IPS DF 19.7 (cell line): ENCODE measurements at places on chromosomes 7 and 10.
A peak's percentile ranks its signal among the peaks of the same experiment; 100 is the strongest.

GRCh38 chr7:102021841-102022618 is 204.6 kb downstream of the CUX1 start:
- no peak for DNase-seq

DNA sequence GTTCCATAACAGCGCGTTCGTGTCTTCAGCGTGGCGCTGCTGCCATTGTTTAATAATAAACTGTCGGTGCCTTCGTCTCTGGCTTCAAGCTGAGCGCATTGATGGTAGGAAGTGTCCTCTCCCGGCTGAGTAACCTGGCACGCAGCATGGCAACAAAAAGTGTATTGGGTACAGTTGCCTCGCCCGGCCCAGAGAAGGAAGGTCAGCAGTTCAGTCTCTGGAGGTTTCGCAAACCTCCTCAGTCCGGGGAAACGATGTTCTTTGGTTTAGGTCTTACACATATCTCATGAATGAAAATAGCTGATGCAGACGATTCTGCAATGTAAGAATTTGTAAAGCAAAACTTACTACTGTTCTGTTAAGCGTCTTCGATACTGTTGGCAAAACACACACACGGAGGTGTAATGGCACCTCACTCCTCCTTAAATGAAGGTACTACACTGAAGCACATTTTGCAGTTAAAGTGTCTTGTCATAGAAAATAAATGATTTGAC is 739 bp upstream of the CCDC186 start:
- no peak for DNase-seq

DNA sequence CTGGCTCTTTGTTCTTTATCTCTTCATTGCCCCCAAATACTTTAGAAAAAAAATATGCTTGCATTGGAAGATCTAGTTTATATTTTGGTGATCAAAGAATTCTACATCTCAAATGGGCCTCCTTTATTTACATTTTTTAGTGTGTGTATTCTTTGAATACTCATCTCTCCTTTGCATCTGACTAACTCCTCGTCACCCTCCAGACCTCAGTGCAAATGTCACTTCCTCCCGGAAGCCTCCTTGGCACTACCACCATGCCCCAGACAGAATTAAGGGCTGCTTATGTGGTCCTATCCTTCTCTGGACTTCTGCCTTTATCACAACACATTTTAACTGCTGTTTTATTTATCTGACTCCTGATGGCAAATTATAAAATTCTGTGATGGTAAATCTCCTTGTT is 52.0 kb upstream of the PPP1R3C start:
- no peak for DNase-seq

- DNase-seq, result no peak
Measured at GRCh38 chr10:88270871-88271713, 312.0 kb downstream of the RNLS start.

- peak; percentile 73 for DNase-seq
Measured at GRCh38 chr10:123583639-123584418, 82.3 kb upstream of the GPR26 start.

DNA sequence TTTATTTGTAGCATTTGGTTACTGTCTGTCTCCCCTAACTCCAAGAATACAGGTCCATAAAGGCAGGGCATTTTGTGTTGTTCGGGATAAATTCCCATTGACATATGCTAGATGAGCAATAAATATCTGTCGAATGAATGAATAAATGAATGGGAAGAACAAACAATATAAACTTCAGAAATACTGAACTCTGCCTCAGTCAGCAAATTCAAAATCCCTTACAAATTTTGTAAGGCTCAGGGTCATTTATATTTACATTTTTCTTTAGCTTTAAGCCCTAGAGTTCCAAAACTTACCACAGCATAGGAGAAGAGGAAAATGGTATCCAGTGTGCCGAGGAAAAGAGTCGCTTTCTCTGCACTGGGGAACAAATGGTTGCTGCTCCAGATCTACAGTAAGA is 29.0 kb downstream of the SLC37A3 start:
- no peak for DNase-seq

GRCh38 chr7:83130623-83131545 is 31.8 kb downstream of the PCLO start:
- no peak for DNase-seq

- no peak for DNase-seq
Measured at GRCh38 chr10:122147663-122148062, 123.4 kb upstream of the BTBD16 start.

DNA sequence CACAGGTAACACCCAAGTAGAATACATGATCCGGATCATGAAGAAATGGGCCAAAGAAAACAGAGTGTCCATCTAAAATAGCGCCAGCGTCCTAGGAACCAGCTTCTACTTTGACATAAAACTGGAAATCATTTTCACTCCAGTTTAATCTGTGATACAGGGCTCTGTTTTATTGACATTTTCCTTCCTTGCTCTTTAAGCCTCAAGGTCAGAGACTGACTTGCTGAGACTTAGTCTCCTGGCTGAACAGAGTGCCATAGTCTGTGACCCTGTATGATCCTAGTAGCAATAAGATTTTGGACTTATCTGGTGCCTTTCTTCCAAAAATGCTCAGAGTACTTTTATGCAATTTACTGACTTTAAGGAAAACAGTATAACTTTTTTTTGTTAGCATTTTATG is 41.7 kb upstream of the UBN2 start:
- DNase-seq, result no peak

DNA sequence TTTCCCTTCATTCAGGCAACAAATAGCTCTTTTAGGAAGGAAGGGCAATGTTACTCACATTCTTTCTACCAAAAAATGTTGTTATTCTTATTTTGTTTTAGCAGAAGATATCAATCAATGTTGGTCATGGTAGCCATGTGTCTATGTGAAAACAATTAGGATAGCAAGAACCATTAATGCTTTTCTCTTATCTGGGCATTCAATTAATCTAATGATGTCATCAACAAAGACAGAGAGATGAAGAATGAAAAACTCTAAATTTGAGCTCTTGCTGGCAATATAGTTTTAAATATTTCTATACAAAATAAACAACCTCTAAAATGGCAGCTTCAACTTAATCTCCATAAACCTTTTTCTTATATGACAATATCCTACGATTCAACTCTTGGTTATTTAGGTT is 353.7 kb upstream of the ANKRD30A start:
- DNase-seq, result no peak

DNA sequence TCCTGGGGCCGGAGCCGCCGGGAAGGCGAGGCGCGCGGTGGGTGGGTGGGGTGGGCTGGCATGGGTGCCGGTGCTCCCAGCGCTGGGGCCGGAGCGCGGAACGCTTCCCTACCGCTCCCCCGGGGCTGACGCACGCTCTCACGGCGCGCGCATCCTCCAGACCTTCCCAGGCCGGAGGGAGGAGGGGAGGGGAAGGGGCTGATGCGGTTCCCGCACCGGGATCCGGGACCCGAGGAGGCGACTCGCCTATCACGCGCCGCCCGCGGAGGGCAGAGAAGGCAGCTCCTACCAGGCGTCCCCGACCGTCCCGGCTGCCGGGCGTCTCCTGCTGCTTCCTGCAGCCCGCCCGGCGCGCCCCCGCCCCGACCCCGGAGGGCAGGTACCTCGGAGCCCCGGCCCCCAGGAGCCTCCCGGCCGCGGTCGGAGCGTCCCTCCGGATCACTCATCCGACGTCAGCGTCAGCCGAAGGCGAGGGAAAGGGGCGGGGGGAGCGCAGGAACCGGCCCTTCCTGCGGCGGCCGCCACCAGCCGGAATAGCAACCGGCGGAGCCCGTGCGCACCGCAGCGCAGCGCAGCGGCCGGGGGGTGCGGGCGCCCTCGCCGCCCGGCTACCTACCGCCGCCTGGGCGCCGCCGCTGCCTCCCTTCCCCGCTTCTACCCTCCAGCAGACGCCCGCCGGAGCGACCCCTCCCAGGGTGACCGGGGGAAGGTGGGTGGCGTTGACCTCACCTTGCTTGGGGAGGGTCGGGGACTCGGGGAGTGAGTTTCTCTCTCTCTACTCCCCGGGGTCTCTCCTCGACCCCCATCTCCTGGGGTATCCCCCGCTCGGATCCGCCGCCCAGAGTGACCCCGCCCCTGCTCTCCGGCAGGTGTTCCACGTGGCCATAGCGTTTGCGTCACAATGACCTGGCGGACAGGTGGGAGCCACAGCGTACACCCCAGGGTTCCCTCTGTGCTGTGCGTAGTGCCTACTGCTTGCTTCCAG is at the start of gene ICA1:
ICA1 (minus strand) TSS at position 457 of the 985 bp plus-strand sequence. CDS start 26,241 bp downstream, outside the sequence.
- DNase-seq, result no peak

GRCh38 chr10:29317027-29317420 is 28.2 kb downstream of the LYZL1 start:
- DNase-seq, result no peak

- no peak for DNase-seq
Measured at GRCh38 chr10:132534391-132535064, 3.1 kb upstream of the INPP5A start.

- DNase-seq, result no peak
Measured at GRCh38 chr7:141115965-141116364, 42.1 kb downstream of the TMEM178B start.

- DNase-seq, result no peak
Measured at GRCh38 chr7:33623267-33623666, 282.1 kb upstream of the BMPER start.

DNA sequence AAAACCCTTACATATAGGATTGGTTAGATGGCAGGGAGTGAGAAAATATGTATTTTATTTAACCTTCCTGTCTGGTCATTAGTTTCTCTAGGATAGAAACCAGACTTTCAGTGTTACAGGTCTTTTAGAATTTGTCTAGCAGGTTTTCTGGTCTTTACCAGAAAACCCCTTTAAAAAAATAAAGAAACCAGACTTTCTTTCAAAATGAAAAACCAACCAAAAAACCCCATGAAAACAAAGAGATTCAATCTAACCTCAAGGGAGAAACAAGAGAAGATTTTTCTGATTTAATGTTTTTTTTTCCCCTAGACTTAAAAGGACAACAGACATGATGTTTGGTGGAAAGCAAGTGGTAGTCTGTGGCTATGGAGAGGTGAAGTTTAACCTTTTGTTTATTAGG is 28.7 kb upstream of the STRIP2 start:
- no peak for DNase-seq

DNA sequence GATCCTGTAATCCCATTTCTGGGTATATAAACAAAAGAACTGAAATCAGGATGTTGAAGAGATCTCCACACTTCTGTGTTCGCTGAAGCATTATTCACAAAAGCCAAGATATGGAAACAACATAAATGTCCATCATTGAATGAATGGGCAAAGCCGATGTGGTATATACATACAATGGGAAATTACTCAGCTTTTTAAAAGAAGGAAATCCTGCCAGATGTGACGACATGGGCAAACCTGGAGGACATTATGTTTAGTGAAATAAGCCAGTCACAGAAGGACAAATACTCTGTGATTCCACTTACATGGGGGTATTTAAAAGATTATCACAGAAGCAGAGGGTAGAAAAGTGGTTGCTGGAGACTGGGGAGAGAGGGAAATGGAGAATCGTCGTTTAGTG is 23.9 kb upstream of the FAM107B start:
- no peak for DNase-seq

- no peak for DNase-seq
Measured at GRCh38 chr10:17225808-17226207, 2.2 kb upstream of the VIM start.

- DNase-seq, result no peak
Measured at GRCh38 chr10:70324339-70324861, 40.6 kb upstream of the NPFFR1 start.

DNA sequence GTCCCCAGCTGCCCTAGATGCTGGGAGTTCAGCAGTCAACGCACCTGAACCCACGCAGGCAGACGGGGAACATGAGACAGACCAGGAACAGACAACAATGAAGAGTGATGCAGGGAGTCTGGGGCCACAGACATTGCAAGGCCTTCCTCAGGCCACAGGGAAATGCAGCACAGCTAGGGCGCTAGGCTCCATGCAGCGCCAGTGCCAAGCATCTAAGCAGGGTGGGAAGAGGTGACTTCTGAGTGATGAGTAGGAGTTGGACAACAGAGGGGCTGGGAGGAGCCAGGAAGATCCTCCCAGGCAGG is 7.7 kb upstream of the RET start:
- DNase-seq, result no peak

DNA sequence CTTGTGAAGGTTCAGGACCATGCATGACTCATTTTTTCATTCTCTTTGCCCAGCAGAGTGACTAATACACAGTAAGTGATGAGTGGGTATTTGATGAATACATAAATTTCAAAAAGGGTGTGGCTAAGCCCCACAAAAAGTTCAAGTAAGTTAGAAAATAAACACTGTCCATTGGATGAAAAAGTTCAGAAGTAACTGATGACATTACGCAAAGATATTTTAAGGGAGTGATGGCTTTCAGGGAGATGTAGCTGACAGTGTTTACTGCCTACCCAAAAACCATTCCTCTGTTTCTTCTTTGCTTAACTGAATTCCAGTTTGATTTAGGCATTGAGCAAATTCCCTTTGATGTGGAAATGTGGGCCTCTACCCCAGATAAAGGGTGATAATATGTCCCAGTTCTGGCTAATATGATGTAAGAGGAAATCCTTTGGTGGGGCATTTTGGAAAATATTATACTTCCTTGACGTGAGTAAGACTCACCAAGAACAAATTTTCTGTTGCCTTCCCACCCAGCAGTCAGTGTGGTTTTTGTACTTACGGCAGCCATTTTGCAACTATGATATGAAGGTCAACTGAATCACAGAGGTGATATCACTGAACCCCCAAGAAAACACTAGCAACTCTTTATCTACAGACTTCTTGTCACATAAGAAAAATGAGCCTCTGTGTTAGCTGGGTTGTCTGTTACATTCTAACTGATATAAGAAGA is 29.0 kb upstream of the EBLN1 start:
- no peak for DNase-seq

GRCh38 chr7:3598854-3599253 is 297.8 kb downstream of the SDK1 start:
- DNase-seq, result no peak

DNA sequence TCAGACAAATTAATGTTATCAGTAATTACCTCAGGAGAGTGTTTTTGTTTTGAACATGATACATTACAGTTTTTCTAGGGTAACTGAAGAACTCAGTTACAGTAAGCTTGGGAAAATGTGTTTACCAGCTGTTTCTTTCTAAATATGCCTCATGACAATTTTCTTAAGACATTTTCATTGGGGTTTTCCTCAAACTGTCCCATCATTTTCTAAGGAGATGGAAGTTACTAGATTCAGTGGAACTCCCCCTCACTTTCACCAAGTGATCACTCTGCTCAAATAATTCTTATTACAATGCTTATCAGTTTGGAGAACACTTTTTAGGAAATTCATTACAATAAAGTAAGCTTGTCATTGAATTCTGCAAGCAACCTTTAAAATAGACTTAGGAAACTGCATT is 6.4 kb upstream of the SPAG6 start:
- no peak for DNase-seq

- no peak for DNase-seq
Measured at GRCh38 chr10:70474780-70475179, 3.8 kb upstream of the PALD1 start.
